Upper lobe of left lung (tissue), 6 donors: ENCODE measurements at places on chromosomes 4 and X.

- no peaks in the 10 kb centered on the region for H3K4me1 ChIP-seq
- DNase-seq, result no peak
- H3K27me3 ChIP-seq, result no peaks in the 10 kb centered on the region
These were observed 146.7 kb downstream of the TET2 start for GRCh38 chr4:105293360-105293759.

DNA sequence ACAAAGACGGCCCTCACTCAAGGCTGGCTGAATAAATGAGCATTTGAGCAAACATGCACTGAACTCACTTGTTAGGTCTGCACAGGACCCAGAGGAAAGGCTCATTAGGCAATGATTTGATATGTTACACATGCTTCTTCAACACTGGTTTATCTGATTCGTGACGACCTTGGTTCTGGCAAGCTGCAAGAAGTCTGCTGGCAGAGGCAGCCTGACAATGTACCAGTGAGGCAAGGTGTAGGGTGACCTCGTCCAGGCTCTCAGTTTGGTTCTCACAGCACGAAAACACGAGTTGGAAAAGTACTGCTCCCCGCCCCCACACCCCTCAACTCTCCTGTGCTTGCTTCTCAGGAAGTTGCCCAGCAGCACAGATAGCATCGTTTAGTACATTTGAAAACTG, 63.1 kb upstream of the CITED1 start:
- H3K36me3 ChIP-seq, result no peaks in the 10 kb centered on the region
- no peak overlapping the region for H3K4me3 ChIP-seq
- no peak overlapping the region for H3K27ac ChIP-seq
- H3K4me1 ChIP-seq, result no peaks in the 10 kb centered on the region
- DNase-seq, result no peak
- H3K27me3 ChIP-seq, result no peaks in the 10 kb centered on the region

DNA sequence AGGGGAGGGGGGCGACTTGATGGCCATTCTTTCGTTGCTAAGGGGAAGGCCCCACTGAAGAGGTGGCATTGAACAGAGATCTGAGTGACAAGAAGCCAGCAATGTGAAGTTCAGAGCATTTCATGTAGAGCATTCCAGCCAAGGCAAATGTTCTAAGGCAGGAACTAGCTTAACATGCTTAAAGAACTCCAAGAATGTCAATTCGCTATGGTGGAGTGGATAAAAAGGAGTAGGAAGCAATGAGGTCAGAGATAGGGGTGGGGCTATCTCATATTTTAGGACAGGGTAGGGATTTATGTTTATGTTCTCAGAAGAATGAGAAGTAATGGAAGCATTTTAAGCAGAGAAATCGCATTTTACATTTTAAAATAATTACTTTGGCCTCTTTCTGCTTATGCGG, 130.9 kb downstream of the TTC29 start:
- H3K27ac ChIP-seq, result no peak overlapping the region
- H3K4me1 ChIP-seq, result no peaks in the 10 kb centered on the region
- H3K36me3 ChIP-seq, result no peaks in the 10 kb centered on the region
- H3K27me3 ChIP-seq, result no peaks in the 10 kb centered on the region
- no peak overlapping the region for H3K4me3 ChIP-seq

DNA sequence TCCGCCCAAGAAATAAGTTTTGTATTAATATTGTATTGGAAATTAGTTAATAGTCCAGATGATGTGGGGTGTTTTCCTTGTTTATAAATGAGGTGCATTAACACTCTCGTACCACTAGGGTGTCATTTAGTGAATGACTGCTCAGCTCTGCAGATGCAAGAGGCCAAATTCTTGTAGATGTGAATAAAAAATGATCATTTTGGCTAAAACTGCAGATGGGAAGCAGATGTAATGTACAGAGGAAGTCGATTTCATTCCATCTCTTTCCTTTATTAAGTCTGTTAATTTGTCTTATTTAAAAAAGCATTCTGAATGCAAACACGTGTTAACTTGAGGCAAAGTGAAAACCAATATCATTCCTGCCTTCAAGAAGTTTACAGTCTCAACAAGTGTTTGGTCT, 108.1 kb downstream of the DHX15 start:
- H3K4me1 ChIP-seq, result peaks cover 24% of the 10 kb centered on the region
- no peak overlapping the region for H3K27ac ChIP-seq
- no peaks in the 10 kb centered on the region for H3K36me3 ChIP-seq
